ENCODE measurements at places on chromosomes 4 and X.

DNA sequence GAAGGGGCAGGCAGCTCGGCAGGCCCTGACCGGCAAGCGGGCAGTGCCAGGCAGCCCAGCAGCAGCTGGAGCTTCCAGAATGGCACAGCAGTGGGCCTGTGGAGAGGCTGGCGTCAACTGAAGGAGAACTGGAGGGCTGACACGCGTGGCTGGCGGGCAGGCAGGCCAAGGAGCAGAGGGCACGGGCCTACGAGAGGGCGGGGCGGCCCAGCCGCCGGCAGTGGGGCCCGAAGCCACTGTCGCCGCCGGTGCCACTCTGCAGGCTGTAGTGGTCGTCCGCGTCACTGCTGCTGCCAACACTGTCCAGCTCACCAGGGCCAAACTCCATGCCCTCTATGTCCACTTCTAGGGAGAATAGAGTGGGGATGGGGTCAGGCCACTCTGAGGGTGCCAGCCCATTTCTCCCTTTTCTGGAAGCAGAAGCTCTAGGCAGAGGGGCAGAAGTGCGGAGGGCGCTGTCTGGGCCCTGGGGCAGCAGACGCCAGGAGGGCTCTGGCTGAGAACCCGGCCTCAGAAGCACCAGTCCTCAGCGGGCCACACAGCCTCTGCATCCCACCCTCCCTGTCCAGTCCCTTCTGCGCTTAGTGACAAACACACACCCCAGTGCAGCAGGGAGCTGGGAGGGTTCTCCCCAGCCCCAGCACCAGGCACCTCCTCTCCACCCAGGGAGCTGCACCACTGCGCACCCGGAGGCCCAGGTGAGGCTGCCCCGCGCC, 8.6 kb upstream of the HAUS3 start:
- no peak overlapping the region for H3K27ac ChIP-seq
- H3K4me1 ChIP-seq: peaks cover 3% of the 10 kb centered on the region
- peaks cover 47% of the 10 kb centered on the region for H3K36me3 ChIP-seq
- peak; percentile 54 for DNase-seq
- no peaks in the 10 kb centered on the region for H3K27me3 ChIP-seq

- DNase-seq: no peak
- no peak overlapping the region for H3K4me3 ChIP-seq
- no peaks in the 10 kb centered on the region for H3K27me3 ChIP-seq
These were observed 126.5 kb downstream of the CHIC2 start for GRCh38 chr4:53937918-53938317.

DNA sequence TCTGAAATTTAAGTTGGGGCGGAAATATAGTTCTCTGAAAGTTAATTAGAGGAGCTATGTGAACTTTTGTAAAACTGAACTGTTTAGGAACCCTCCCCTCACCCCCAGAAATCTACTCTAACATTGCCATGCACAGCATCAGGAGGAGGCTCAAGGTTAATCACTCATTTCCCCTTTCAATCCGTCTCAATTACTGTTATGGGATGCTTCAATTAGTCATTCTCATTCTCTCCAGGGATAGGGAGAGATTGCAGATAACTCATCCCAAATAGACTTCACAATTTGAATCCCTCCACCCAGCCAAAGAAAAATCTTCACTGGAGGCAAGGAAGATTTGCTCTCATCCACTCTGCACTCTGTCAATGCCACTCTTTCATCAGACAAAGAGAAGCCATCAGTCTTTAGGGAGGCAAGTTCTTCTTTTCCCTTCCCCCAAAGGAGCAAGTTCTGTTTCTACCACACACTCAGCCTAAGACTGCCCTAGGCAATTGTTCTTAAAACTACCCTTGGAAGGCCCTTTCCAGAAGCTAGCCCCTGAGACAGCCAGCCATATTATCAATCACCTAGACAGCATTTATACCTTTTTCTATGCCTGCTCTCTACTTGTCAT, 140.4 kb downstream of the SLC10A7 start:
- no peak overlapping the region for H3K27ac ChIP-seq
- no peaks in the 10 kb centered on the region for H3K4me1 ChIP-seq
- H3K4me3 ChIP-seq: no peak overlapping the region
- DNase-seq: no peak
- no peaks in the 10 kb centered on the region for H3K36me3 ChIP-seq
- no peaks in the 10 kb centered on the region for H3K27me3 ChIP-seq

- H3K4me3 ChIP-seq: no peak overlapping the region
- H3K36me3 ChIP-seq: no peaks in the 10 kb centered on the region
- H3K4me1 ChIP-seq: no peaks in the 10 kb centered on the region
- no peaks in the 10 kb centered on the region for H3K27me3 ChIP-seq
- DNase-seq: no peak
- H3K27ac ChIP-seq: no peak overlapping the region
These were observed 17.4 kb downstream of the CETN2 start for GRCh38 chrX:152813206-152813605.

DNA sequence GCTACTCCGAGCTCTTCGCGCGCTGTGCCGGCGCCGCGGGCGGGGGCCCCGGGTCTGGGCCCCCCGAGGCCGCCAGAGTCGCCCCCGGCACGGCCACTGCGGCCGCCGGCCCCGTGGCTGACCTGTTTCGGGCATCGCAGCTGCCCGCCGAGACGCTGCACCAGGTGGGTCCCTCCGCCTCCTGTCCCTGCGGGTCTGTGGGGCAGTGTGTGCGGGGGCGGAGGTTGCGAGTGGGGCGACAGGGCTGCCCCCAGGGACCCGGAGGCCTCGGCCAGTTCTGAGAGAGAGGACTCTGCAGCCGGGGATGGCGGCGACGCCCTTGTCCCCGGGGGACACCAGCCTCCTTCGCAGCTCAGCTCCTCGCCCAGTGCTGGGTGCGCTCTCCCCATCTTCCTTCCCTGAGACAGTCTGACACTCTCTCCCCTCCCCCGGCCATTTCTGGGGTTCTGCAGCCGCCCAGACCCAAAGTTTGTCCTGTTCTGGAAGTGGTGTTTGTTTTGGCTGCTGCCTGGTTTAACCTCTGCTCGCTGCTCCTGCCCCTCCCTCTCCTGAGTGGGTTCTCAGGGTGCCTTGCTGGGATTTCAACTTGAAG, 609 bp downstream of the REPS2 start:
- no peaks in the 10 kb centered on the region for H3K36me3 ChIP-seq
- no peak overlapping the region for H3K27ac ChIP-seq
- no peaks in the 10 kb centered on the region for H3K4me1 ChIP-seq
- DNase-seq: no peak
- H3K4me3 ChIP-seq: peak overlapping the region; percentile 76

- DNase-seq: no peak
- H3K27me3 ChIP-seq: no peaks in the 10 kb centered on the region
- peaks cover 7% of the 10 kb centered on the region for H3K36me3 ChIP-seq
- no peak overlapping the region for H3K4me3 ChIP-seq
These were observed 53.3 kb downstream of the RGS12 start for GRCh38 chr4:3346146-3346545.

DNA sequence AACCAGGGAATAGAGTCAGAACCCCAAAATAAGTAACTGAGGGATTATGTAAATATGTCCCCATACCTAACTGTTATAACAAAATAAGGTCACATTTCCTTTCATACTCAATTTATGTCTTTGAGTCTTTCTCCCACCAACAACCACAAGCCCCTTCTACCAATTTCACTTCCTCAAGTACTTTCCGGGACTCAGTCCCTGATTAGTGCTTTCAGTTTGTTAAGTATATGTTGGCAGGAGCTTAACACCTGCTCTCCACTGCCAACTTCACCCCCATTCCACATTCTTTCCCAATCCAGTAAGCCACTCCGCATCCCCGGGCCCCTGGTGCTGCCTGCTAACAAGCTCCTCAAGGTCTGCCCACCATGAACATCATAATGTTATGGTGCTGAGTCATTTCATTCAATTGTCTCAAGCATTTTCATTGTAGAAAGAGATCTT, 71.3 kb upstream of the SPRY1 start:
- H3K36me3 ChIP-seq: no peaks in the 10 kb centered on the region
- H3K27ac ChIP-seq: no peak overlapping the region
- no peaks in the 10 kb centered on the region for H3K4me1 ChIP-seq

DNA sequence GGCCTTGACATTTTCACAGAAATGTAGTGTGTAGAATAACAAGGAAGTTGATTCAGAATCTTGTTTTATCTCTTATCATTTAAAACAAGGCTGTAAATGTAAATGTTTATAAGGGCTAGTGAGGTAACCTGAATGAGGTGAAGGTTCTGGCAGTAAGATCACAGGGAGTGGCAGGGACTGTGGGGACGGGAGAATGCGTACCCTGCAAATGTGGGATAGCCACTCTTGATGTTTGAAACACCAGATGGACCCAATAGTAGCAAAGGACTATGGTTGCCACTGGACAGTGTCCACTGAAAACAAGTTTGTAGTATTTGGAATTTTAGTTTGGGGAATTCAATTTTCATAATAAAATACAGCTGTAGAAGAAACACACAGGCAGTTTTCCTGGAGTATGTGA, 155.3 kb downstream of the FHIP1A start:
- H3K27ac ChIP-seq: no peak overlapping the region
- DNase-seq: no peak
- H3K4me3 ChIP-seq: no peak overlapping the region

DNA sequence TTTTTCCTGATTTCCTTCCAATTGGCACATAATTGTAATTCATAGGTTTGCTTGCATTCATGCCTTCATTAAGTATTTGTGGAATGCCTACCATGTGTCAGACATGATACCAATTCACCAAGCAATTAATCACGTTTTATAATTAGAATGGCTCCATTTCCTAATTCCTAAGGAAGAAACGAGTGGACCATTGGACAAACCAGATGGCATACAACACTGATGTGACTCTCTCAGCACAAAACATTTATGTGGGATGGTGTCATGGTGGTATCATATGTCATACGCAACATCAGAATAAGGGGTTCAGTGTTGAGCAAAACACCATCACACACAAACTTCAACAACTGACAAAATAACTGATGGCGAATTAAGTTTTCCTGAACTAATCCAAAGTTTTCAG, 502.8 kb downstream of the DMD start:
- DNase-seq: no peak
- H3K27me3 ChIP-seq: no peaks in the 10 kb centered on the region
- H3K4me1 ChIP-seq: no peaks in the 10 kb centered on the region
- no peaks in the 10 kb centered on the region for H3K36me3 ChIP-seq

GRCh38 chrX:71191248-71191647, 31.8 kb upstream of the GJB1 start:
- no peak overlapping the region for H3K4me3 ChIP-seq
- no peak overlapping the region for H3K27ac ChIP-seq
- H3K36me3 ChIP-seq: no peaks in the 10 kb centered on the region
- H3K4me1 ChIP-seq: no peaks in the 10 kb centered on the region
- no peak for DNase-seq

DNA sequence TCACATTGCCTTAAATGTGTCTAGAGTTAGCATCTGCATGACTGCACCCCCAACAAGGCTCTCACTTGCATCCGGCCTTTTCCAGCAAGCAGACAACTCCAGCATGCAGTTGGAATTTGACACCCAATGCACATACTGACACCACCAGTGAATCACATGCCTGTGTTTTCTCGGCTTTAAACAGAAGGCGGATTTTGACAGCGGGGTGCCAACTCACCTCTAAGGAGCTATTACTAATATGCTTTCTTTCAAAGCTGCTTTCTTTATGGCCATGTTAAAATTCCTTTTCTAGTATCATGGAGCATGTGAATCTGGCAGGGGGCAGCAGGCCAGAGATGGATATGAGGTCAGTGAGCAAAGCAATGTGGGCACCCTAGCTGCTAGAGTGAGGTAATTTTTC, 78.0 kb upstream of the CLNK start:
- DNase-seq: no peak
- H3K27me3 ChIP-seq: no peaks in the 10 kb centered on the region
- H3K4me3 ChIP-seq: no peak overlapping the region
- no peaks in the 10 kb centered on the region for H3K36me3 ChIP-seq
- H3K4me1 ChIP-seq: no peaks in the 10 kb centered on the region

DNA sequence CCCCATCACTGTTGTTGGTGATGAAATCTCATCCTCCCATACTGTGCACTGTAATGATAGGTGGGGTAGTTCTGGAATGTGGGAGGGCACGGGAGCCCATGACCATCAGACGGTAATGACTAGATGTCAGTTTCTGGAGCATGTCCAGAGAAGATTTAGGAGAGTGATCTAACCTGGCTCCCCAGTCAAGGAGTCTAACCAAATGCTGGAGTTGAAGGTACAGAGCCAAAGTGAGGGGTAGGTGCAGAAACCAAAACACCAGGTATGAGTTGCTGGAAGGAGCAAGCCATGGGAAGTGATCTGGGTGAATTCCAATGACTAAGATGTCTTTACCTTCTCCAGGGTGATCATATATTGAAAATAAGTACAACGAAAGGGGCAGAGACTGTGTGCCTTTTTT, 296.9 kb downstream of the INPP4B start:
- H3K4me1 ChIP-seq: no peaks in the 10 kb centered on the region
- H3K27me3 ChIP-seq: no peaks in the 10 kb centered on the region
- H3K27ac ChIP-seq: no peak overlapping the region
- no peak for DNase-seq

- no peak overlapping the region for H3K27ac ChIP-seq
- no peak for DNase-seq
- H3K4me1 ChIP-seq: no peaks in the 10 kb centered on the region
These were observed 15.6 kb downstream of the TET2 start for GRCh38 chr4:105162123-105162796.

DNA sequence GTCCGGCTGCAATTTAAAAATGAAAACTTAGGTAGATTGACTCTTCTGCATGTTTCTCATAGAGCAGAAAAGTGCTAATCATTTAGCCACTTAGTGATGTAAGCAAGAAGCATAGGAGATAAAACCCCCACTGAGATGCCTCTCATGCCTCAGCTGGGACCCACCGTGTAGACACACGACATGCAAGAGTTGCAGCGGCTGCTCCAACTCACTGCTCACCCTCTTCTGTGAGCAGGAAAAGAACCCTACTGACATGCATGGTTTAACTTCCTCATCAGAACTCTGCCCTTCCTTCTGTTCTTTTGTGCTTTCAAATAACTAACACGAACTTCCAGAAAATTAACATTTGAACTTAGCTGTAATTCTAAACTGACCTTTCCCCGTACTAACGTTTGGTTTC, 41.0 kb downstream of the MAP7D3 start:
- peaks cover 28% of the 10 kb centered on the region for H3K4me1 ChIP-seq
- no peaks in the 10 kb centered on the region for H3K27me3 ChIP-seq
- no peak for DNase-seq
- H3K27ac ChIP-seq: no peak overlapping the region

DNA sequence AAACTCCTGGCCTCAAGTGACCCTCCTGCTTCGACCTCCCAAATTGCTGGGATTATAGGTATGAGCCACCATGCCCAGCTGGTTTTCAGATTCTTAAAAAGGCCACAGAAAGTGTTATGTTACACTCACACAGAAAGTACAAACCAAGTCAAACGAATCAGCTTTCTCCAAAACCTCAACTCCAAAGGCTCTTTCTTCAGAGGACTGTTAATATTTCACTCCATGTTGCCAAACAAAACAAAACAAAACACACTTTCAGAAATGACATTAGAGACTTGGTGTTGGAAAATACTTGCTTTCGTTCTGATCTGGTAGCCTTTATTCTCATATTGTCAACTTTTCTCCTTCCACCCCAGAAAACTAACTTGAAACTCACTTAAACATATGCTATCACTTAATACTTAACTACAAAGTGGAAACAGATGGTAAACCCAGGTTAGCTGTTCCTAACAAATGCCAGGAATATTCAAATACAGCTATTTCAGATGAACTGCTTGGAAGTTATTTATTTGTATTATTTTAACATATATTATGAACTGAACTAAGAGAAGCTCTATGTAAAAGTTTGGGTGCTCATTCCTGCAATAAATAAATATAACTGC, 34.7 kb downstream of the RLIM start:
- peak overlapping the region; percentile 15 for H3K27ac ChIP-seq
- no peak for DNase-seq
- H3K4me3 ChIP-seq: no peak overlapping the region
- H3K27me3 ChIP-seq: no peaks in the 10 kb centered on the region

All from ascending aorta (tissue), 2 donors.